ENCODE measurements at places on chromosomes 6 and 20.

DNA sequence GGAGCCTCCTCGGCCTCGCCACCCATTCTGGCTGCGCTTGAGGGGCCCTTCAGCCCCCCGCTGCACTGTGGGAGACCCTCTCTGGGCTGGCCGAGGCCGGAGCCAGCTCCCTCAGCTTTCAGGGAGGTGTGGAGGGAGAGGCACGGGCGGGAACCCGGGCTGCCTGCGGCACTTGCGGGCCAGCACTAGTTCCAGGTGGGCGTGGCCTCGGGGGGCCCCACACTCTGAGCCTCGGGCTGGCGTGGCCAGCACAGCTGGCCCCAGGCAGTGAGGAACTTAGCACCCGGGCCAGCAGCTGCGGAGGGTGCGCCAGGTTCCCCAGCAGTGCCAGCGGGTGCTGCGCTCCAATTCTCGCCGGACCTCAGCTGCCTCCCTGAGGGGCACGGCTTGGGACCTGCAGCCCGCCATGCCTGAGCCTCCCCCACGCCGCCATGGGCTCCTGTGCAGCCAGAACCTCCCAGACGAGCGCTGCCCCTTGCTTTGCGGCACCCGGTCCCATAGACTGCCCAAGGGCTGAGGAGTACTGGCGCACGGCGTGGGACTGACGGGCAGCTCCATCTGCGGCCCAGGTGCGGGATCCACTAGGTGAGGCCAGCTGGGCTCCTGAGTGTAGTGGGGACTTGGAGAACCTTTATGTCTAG is 6.5 kb downstream of the MUC22 start:
- DNase-seq = no peak

DNA sequence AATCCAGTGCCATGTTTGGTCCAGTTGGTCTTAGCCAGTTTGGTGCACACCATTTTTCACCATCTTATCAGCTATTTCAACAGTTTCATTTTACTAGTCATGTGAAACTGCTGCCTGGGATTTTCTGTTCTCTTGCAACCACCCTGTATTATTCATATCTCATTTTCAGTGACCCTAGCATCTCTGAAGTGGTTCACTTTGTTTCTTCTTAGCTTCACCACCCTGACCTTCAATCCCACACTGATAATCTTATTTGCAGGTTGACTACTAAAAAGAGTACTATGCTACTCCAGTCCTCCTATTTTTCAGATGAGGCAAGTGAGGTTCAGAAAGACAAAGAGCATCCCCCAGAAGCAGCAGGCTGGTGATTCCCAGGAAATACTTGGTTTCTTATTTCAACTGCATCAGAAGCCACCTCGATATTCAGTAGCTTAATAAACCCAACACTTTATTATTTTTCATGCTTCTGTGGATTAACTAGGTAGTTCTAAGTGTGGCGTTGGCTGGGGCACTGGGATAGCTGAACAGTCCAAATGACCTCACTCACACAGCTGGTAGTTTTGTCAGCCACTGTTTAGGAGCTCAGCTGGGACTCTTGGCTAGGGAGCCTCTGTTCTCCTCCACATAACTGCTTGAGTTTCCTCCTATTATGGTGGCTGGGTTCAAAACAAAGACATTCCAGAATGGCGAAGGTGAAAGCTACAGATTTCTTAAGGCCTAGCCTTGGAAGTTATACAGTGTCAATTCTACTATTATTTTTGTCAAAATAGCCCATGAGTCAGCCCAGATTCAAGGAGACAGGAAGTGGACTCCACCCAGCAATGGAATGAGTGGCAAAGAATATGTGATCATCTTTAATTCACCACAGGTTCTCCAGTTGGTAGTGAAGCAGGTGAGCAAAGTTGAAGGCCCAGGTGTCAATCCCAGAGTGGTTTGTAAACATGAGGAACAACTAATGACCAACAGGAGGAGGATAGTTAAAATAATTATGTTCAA is 40.6 kb downstream of the BPIFB4 start:
- no peak for DNase-seq

DNA sequence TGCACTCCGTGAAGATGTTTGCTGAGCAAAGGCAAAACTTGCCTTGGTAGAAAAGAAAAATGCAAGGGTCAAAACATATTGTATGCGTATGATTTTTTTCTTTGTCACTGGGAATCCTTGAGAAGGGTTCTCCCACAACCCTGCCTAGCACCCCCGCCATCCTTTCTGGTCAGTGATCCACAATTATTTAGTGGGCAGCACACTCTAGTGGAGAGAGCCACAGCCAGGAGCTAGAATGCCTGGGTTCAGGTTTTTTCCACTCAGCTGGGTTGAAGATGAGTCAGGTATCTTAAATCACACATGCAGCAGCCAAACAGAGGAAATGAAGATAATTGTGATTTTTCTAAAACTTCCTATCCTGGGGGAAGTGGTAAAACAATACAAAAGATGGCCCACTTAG is 243.1 kb downstream of the PKHD1 start:
- no peak for DNase-seq

- DNase-seq = no peak
These were observed 203.7 kb downstream of the OTOR start for GRCh38 chr20:16951876-16952275.

- DNase-seq = no peak
These were observed 15.0 kb downstream of the SPAG4 start for GRCh38 chr20:35630636-35631035.

- DNase-seq = no peak
These were observed 211.7 kb upstream of the CST7 start for GRCh38 chr20:24737212-24737850.

- DNase-seq = no peak
These were observed 215.1 kb upstream of the CDYL start for GRCh38 chr6:4561078-4561435.

Measured in activated CD4-positive, alpha-beta T cell treated with anti-CD3 and anti-CD28 coated beads for 36 hours (primary cell).